Cortex of kidney (tissue), 1 donor: ENCODE measurements at places on chromosomes 2 and 18.

DNA sequence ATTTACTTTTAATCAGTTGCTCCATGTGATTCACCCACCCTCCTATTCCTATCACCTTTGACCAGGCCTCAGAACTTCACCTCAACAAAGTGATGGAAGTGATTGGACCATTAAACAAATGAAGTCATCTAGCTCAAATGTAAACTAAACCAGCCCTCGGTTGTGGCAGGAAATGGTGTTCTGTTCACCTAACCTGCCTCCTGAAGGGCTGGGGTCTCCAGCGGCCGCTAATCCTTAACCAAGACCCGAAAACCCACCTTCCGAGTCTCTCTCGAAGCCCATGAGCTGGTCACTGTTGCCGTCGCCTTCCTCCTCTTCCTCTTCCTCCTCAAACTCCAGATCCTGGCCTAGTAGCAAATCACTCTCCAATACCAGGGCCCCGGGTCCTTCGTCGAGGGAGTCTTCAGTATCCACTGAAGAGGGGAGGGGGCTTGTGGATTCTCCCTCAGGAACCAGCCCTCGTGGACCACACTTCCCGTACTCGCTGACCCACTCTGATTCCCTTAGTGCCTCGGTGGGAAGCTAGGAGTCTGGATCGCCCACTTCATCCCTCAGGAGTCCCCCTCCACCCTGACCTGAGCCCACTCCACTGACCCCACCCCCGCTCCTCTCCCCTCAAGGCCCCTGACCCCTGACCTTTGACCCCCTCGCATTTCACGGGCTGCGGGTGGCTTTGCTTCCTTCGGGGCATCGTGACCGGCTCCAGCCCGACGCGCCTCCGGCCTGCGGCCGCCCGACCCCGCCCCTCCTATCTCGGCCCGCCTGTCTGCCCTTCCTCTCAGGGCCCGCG is 503 bp downstream of the ZNF513 start:
- DNase-seq = no peak

DNA sequence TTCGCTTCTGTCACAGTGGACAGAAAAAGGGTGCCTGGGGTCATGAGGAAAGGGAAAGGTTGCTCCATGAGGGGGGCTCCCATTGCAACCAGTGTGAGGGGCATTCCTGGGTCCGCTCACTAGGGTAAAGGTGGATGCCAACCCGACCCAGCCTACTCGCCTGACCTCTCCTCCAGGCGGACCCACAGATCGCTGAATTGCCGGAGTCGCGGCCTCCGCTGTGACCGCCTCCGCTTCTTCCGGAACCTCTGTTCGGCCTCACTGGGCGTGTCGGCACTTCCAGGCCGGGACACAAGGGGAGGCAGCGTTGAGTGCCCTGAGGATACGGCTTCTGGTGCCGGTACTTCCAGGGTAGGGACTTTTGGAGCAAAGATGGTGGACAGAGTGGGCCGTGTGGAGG is 57.1 kb downstream of the TRABD2A start:
- DNase-seq = no peak

DNA sequence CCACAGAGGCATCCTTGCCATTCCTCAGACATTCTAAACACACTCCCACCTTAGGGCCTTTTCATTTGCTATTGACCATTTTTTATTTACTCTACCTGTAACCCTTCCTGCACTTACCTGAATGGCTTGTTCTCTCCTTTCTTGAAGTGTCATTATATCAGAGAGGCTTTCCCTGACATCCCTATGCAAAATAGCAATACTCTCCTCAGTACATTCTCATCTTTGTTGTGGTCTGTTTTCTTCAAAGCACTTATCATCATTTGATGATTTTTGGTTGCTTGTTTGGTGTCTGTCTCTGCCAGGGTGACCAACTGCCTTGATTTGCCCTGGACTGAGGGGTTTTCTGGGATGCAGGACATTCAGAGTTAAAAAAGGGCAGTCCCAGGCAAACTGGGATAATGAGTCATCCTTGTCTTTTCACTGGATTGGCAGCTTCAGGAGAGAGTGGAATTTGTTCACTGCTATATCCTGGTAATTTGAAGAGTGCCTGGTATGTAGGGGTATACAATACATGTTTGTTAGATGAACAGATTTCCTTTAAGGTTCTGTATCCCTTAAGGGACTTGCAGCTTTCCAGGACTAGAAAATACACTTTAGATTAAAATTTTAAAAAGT is 102.4 kb downstream of the BABAM2 start:
- DNase-seq = no peak

GRCh38 chr18:453400-453799 is 47.1 kb downstream of the COLEC12 start:
- DNase-seq = no peak

DNA sequence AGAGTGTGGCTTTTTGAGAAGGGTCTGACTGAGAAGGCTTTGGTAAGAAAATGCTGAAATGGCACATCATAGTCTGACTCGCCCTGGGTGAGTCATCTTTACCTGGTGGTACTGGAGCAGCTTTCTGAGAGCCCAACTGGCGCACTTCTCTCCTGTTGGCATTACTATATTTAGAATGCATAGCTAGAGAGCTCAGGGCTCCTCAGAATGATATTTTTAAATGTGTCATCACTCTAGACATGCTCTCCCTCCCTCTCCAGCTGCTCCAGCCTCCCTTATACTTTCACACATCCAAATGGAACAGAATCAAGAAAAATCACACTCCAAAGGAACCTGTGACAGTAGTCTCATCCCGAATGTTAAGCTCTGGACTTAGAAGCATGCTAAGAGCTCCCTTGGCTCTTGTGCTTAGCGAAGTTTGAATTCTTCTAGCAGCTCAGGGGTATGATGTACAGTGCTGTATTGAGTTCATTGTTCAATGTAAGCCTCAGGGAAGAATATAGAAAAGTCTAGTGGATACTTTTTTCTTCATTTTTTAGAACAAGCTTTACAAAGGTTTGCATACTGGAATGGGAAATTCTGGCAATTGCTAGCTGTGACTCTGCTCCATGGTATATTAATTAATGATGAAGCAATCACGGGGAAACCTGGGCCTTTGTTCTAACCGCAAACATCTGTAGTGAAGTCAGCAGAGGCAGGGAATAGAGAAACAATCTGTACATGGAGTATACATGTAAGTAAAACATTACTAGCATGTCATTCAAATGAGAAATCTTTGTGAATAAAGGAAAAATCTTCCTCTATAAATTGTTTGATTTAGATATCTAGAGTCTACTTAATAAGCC is 751.2 kb upstream of the NRXN1 start:
- DNase-seq = no peak

- DNase-seq = no peak
Observed at GRCh38 chr2:19868224-19868623, 33.6 kb downstream of the TTC32 start.
